ENCODE measurements at places on chromosomes 12 and 14.
A peak's percentile ranks its signal among the peaks of the same experiment; 100 is the strongest.

DNA sequence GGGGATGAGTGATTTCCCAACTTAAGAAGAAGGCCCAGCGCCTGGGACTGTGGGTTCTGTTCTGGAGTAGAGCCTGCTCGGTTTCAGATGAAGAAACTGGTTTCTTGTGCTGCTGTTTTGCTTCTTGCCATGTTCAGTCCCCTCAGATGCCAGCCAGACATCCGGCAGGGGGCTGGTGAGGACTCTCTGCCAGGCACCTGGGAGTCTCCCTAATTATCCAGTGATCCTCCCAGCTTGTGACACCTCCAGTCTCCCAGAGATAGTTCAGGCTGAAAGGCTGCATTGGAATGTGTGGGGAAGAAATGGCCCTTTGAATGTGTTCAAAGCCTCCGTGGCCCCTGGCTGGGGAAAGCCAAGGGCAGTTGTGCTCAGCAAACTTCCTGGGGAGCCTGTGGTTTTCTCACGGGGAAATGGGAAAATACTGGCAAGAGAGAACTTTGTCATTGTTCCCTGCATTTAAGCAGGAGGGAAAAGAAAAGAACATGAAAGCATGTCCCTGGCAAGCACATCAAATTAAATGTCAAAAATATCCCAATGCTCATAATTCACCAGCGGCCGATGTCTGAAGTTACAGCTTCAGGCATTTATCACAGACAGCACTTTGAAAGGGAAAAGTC lies 8.5 kb upstream of the SERPINA12 start:
- DNase-seq = no peak

DNA sequence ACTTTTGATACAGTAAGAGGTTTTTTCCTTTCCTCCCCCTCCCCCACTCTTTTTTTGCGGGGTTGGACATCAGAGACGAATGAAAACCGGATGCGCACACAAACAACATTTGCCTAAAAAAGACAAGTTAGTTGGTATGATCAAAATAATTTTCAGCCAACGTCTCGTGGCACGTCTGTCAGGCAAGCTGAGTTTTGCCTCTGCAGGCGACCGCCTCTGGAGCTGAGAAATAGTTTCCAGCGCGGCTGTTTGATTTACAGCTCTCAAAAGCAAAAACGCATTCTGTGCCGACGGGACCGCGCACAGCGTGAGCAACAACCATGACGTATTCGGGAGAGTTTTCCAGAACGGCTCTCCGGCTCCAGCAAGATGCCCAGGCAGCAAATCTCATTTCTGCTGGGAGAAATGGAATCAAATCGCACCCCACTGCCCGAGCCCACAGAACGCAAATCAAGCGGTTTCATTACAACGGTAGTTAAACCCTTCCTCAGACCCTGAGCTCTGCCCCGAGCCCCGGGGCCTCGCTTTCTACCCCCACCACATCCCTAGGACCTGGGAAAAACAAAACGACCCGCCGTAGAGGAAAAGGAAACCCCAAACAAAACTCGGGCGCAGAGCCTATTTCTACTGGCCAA lies 14.2 kb upstream of the CALM1 start:
- peak; percentile 56 for DNase-seq

DNA sequence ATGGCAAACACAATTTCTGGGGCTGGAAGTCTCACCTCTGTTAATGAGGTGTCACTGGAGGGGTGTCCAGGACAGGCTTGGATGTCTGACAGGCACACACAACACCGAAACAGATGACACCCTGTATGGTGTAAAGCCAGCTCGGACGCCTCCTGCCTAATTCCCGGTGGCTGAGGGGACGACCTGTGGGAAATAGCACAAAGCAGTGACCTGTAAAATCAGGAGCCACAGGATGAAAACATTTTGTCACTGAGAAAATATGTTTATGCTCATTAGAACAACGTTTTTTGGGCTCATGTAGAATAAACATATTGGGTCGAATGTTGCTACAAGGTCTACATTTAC lies 285.0 kb upstream of the RTL1 start:
- no peak for DNase-seq

GRCh38 chr14:65827520-65827919 lies 415.0 kb downstream of the FUT8 start:
- DNase-seq = no peak

GRCh38 chr12:27077586-27077985 lies 4.8 kb downstream of the C12orf71 start:
- no peak for DNase-seq

- DNase-seq = no peak
These were observed 16.9 kb upstream of the DUSP6 start for GRCh38 chr12:89369166-89369565.

GRCh38 chr12:8697120-8697475 lies 693 bp upstream of the RIMKLB start:
- DNase-seq = no peak

- no peak for DNase-seq
These were observed 151.2 kb downstream of the C12orf75 start for GRCh38 chr12:105481392-105482300.

DNA sequence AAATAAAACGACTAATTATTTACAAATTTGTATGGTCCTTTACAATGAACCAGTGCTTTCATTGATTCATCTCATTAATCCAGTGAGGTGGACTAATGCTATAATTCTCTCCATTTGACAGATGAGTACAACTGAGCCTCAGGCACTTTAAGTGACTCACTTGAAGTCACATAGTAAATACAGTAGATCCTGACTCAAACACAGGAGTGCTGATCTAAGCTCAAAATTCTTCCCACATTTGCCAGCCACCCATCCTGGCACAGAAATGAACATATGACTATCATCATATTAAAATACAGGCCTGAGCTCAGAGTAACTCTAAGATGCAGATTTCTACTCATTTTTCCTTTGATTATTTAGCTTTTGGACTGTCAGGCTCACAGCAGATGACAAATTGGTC lies 30.6 kb downstream of the SLC16A7 start:
- no peak for DNase-seq

DNA sequence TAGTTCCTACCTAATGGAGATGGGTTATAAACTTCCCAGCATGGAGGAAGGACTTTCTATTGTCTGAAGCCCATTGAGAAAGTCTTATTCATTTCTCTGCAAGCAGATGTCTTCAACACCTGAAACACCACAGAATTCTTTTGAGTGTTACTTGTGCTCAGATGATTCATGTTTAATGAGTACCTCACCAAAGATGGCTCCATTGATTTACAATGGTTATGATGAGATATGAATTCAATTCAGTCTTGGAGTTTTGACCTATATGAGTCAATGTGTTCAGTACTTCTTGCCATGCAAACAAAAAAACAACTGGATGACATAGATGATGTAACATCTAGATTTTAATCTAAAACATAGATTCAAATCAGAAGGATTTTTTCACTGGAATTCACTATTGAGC lies 15.4 kb upstream of the PAWR start:
- DNase-seq = no peak

DNA sequence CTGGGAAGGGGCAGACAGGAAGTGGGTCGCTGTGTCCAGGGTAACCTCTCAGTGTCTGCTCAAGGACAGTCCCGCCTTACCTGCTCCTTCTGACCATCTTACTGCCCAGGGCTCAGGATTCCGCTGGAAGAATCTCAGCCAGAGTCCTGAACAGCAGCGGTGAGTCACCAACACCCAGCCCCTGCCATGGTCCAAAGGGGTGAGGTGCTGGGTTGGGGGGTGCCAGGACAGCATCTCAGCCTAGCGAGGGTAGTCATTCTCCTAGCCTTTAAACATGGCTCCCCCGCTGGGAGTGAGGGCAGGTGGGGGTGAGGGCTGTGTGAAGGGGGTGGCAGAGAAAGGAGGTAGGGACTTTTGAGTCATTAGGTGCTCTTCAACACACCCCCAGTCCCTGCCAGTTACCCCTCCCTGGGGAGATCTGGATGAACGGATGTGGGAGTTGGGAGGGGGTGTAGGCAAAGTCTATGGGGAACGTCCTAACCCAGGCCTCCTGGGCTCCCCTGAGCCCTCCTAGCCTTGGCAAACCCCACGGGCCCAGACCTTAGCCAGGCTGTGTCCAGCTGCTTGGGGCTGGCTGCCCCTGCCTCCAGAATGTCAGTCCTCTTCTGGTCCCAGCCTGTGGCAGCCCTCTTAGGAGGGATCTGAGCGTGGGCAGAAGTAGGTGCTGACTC lies 2.5 kb downstream of the TAMALIN start:
- no peak for DNase-seq

GRCh38 chr12:124222368-124223245 lies 72.3 kb upstream of the RFLNA start:
- DNase-seq = no peak

DNA sequence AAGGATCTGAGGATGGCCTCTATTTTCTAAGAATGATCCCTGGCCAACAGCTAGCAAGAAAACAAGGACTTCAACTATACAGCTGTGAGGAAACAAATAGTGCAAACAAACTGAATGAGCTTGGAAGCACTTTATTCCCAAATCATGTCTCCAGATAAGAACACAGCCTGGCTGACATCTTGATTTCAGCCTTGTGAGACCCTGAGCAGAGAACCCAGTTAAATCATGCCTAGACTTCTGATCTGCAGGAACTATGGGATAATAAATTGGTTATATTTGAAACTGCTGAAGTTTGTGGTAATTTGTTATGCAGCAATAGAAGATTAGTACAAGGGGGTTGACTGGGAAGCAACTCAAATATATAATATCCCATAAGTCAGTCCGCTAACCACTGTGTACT lies 183.9 kb upstream of the BMP4 start:
- no peak for DNase-seq

DNA sequence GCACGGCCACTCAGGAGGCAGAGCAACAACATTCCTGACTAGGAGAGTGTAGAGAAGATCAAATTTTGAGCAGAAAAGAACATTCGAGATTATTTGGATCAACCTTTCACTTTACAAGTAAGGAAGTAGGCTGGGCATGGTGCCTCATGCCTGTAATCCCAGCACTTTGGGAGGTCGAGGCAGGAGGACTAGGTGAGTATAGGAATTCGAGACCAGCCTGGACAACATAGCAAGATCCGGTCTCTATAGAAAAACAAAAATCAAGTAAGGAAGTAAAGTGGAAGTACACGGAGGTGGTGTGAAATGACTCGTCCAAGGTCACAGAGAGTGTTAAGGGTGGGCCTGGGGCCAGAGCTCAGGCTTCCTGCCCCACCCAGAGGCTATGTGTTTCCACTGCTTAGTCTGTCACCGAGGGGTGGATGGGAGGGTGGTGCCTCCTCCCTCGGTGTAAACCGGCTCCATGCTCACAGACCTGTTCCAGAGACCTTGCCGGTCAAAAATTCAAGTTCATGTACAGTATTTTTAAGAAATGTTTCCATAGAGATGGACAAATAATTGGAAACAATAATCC lies 51.9 kb downstream of the MAP1LC3B2 start:
- DNase-seq = no peak

DNA sequence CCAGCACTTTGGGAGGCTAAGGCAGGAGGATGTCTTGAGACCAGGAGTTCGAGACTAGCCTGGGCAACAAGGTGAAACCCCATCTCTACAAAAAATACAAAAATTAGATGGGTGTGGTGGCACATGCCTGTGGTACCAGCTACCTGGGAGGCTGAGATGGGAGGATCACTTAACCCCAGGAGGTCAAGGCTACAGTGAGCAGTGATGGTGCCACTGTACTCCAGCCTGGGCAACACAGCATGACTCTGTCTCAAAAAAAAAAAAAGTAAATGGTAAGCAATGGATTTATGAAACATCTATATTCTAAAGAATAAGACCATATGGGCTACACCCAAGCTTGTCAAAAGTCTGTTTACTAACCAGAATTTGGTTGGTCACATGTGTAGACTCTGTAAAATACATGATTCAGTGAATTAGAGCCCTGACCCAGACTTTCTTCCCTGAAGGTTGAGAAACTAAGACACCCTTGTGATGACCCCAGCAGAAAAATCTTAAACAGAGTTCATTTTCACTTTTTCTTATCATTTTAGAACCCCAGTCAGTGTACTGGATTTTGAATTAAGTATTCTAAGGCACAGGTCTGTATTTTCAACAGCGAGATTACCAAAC lies 12.1 kb downstream of the FGD6 start:
- DNase-seq = no peak

DNA sequence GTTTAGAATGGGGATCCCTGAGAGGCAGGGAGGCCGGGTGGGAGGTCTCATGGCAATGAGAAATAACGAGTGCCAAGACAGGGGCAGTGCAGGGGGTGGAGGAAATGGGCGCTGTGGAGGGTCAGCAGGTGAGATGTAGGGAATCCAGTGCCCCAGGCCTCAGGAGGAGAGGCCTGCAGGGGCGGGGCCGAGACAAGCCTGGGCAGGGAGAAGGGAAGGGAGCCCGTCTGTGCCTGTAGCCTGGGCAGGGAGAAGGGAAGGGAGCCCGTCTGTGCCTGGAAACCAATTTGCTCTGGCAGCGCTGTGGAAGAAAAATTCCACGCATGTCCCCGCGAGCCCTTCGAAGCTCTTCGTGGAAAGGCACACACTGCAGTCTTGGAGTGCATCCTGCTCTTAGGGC lies 10.6 kb upstream of the NCOR2 start:
- DNase-seq = no peak

DNA sequence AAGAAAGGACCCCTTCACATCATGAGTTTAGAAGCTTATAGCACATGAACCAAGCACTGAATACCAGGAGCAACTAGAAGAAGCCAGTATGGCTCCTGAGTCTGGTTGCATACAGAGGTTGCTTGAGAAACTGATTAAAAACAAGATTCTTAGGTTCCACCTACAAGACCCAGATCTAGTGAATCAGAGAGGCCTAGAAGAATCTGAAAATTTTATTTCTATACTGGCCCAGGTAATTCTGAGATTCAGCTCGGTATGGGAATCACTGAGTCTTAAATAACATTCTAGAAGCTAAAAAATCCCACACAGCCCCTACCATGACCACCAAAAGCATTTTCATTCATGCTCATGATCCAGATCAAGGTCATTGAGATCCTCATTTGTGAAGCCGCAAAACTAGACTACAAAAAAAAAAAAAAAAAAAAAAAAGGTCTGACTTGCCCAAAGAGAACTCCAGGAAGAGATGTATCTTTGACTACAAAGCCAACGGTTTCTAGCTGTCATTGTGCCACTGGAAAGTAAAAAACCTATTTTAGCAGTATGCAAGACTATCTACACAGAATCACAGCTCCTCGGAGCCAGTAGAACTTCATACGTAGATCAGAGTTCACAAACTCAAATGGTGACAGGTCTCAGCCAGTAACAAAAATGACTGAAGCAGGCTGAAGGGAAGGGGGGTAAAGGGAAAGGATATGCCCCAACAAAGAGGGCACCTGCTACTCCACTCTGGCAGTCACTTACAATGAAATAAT lies 168.4 kb upstream of the EGLN3 start:
- no peak for DNase-seq

- DNase-seq = no peak
These were observed 15.6 kb upstream of the CALM1 start for GRCh38 chr14:90381011-90381786.

- DNase-seq = no peak
These were observed 28.2 kb downstream of the FOXA1 start for GRCh38 chr14:37566811-37567371.

GRCh38 chr12:6215120-6215807 lies 15.1 kb downstream of the CD9 start:
- DNase-seq = no peak

DNA sequence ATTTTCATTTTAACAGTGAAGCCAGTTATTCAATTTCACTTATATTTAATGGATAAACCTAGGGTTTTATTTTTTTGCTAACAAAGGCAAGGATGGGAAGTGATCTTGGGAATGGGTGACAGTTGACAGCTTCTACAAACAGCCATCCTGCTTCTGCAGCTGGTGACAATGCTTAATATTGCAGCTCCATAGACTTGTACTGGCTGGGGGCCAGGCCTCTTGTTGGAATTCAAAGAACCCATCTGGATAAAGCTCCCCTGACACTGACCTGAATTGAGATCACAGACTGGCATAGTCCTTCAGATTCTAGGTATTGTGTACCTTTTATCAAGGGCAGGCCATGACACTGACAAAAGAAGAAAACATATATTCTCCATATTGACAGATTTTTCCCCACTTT lies 664.6 kb upstream of the FOXG1 start:
- DNase-seq = no peak

GRCh38 chr12:53974084-53975063 lies at the start of gene HOTAIR:
HOTAIR (minus strand) TSS chr12:53974954.
- DNase-seq = no peak

Data from NCI-H1417 treated with DMSO at 0.1 percent for 48 hours (cell line).